ENCODE measurements at places on chromosomes 1 and 21.

DNA sequence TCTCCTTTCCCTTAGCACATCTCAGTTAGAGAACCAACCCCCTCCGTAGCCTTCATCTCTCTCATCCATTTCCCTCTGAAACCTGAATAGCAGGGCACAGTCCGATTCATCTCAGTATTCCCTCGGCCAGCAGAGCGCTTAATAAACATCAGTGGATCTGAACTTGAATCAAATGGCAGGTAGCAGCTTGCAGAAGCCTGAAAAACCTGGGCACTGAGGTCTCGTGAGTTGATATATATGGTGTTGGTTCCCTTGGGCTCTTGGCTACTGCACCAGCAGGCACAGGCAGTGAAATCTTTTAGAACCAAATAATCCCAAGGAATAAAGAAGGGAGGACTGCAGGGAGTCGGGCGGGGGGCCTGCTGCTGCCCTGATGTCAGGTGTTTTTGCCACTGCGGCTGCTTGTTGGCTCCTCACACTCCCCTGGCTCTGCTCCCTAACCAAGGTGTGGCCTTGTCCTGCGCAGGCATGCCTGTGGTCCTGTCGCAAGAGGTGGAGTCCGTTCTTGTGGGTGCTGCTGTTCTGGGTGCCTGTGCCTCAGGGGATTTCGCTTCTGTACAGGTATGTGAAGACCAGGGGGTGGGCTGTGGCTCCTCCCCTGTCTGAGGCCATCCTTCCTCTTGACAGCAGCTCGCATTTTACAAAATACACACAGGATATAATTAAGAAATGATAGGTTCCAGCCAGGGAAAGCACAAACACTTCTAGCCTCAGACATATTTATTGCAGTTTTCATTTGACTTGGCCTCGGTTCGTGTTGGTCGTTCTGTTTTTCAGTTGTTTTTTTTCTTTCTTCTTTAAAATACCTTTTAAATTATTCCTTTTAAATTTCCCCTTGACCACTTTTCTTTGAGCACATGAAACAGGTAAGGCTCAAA lies 140.9 kb upstream of the HOOK1 start:
- DNase-seq: no peak
- no peak overlapping the region for H3K4me3 ChIP-seq
- H3K36me3 ChIP-seq: no peaks in the 10 kb centered on the region
- H3K4me1 ChIP-seq: no peaks in the 10 kb centered on the region

- no peaks in the 10 kb centered on the region for H3K4me1 ChIP-seq
- H3K27me3 ChIP-seq: peaks cover 10% of the 10 kb centered on the region
- H3K36me3 ChIP-seq: no peaks in the 10 kb centered on the region
- no peak overlapping the region for H3K27ac ChIP-seq
Measured at GRCh38 chr1:18583326-18583941, 47.2 kb upstream of the PAX7 start.

DNA sequence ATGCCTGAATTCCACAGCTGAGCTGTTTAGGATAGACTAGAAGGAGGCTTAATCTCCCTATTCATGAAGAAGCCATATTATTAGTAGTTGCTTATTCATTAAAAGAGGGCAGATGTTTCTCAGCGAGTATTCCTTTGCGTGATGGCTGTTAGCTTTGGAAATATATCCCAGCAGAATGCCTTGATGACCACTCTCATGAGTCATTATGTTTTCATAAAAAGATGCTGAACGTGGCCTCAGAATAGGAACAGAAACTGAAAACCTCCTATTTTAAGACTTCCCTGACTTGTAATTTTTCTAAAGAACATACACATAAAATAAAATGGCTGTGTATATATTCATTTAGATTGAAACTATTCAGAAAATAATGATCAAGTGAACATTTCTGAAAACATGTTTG lies 9.6 kb upstream of the PLA2G4A start:
- H3K27me3 ChIP-seq: peaks cover 4% of the 10 kb centered on the region
- H3K36me3 ChIP-seq: no peaks in the 10 kb centered on the region
- no peaks in the 10 kb centered on the region for H3K4me1 ChIP-seq
- H3K4me3 ChIP-seq: no peak overlapping the region

DNA sequence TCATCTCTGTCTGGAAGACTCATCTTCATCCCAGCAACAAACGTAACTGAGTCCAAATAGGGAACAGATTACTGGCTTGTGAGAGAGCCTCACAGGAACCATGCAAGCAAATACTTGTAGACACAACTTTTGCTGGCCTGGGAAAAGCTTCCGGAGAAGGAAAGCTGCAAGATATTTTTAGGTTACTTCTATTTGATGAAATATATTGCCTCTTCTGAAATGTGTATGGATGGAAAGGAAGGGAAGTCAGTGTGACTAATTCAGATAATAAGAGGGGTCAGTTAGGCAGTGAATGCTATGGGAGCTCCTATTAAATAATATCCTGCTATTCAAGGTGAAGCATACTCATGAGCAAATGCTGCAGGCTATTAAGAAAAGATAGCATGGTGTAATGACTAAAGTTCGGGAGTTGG lies 20.4 kb upstream of the FGGY start:
- H3K36me3 ChIP-seq: no peaks in the 10 kb centered on the region
- no peak for DNase-seq
- no peak overlapping the region for H3K4me3 ChIP-seq
- H3K27ac ChIP-seq: no peak overlapping the region

DNA sequence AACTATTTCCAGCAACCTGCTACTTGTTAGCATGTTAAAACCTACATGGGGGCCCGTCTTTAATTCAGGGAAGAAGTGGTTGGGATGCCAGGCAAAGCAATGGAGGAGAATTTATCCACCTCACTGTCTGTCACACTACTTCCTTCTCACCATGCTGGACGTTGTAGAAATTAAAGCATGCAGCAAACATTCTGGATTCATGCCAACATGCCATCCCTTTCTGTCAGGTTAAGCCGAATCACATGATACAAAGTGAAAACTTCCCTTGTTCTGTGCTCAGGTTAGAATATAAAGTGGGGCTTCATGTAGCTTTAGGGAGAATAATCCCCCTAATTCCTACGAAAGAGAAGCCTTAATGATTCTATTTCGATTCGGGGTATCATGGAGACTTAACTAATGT lies 95.5 kb downstream of the ERG start:
- no peak overlapping the region for H3K27ac ChIP-seq
- no peaks in the 10 kb centered on the region for H3K36me3 ChIP-seq
- no peak overlapping the region for H3K4me3 ChIP-seq
- no peaks in the 10 kb centered on the region for H3K4me1 ChIP-seq

DNA sequence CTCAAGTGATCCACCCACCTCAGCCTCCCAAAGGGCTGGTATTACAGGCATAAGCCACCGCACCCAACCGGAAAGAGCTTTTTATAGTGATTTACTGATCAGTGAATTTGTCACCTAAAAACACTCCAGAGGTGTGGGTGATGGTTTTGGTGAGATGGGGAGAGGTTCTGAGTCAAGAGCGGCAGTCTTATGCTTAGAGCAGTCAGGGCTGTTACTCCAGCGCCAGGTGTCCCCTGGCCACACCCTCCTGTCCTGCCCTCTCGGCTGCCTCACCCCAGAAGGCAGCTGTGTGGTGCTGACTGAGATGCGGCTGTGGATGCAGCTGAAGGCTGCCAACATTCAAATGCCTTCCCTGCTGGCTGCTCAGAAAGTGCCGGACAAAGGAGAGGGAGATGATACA lies 94.5 kb upstream of the LPGAT1 start:
- H3K4me3 ChIP-seq: no peak overlapping the region
- H3K36me3 ChIP-seq: no peaks in the 10 kb centered on the region
- no peaks in the 10 kb centered on the region for H3K4me1 ChIP-seq
- peak; percentile 13 for DNase-seq
- no peak overlapping the region for H3K27ac ChIP-seq

- H3K27me3 ChIP-seq: no peaks in the 10 kb centered on the region
- no peak for DNase-seq
- no peak overlapping the region for H3K27ac ChIP-seq
- H3K36me3 ChIP-seq: no peaks in the 10 kb centered on the region
- H3K4me3 ChIP-seq: no peak overlapping the region
Measured at GRCh38 chr1:29563571-29563970, 327.2 kb downstream of the PTPRU start.

GRCh38 chr1:33022650-33023200 lies 14.0 kb downstream of the AK2 start:
- peaks cover 76% of the 10 kb centered on the region for H3K36me3 ChIP-seq
- no peak overlapping the region for H3K4me3 ChIP-seq
- H3K27me3 ChIP-seq: no peaks in the 10 kb centered on the region
- no peak for DNase-seq
- peaks cover 48% of the 10 kb centered on the region for H3K4me1 ChIP-seq
- no peak overlapping the region for H3K27ac ChIP-seq

- H3K27ac ChIP-seq: no peak overlapping the region
- H3K4me3 ChIP-seq: no peak overlapping the region
- no peaks in the 10 kb centered on the region for H3K36me3 ChIP-seq
- H3K4me1 ChIP-seq: peaks cover 12% of the 10 kb centered on the region
Measured at GRCh38 chr1:158115126-158115525, 65.6 kb upstream of the CD1D start.

DNA sequence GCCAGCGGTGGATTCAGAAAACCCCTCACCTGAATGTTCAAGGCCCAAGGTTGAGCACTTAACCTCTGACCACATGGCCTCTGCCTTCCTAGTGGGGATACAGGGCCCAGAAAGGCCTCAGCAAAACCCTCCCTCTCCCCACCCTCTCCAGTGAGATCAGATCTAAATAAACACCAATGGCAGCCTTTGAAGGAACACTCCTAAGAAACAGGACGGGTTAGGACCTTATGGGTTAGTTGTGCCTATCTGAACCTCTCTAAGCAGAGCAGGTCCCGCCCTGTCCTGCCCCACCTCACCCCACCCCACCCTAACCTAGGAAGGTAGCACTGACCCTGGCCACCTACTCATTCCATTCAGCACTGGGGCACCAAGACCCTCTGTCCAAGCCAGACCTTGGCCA lies 7.9 kb upstream of the GRHL3 start:
- H3K36me3 ChIP-seq: no peaks in the 10 kb centered on the region
- peaks cover 20% of the 10 kb centered on the region for H3K27me3 ChIP-seq
- peaks cover 7% of the 10 kb centered on the region for H3K4me1 ChIP-seq
- DNase-seq: no peak
- H3K27ac ChIP-seq: no peak overlapping the region

DNA sequence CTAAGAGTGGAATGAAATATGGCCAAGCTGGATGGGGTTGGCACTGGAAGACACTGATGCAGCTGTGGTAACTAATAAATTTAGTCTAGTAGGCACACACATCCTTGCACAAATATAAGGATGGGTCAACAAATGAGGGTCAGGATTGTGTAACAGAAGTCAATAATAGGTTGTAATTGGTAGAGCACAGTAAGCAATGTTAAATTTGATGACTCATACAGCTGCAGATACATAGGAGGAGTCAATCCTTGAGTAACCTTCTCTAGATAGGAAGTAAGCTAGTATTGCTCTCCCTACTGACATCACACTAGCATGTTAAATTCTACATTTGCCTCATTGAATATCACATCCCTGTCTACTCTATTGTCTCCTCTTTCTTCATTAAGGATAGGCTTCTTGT lies 332.1 kb downstream of the PTPRC start:
- H3K27ac ChIP-seq: no peak overlapping the region
- peaks cover 14% of the 10 kb centered on the region for H3K4me1 ChIP-seq
- H3K36me3 ChIP-seq: peaks cover under 1% of the 10 kb centered on the region
- no peak for DNase-seq
- H3K4me3 ChIP-seq: no peak overlapping the region
- H3K27me3 ChIP-seq: no peaks in the 10 kb centered on the region

- H3K27me3 ChIP-seq: peaks cover 24% of the 10 kb centered on the region
- no peak for DNase-seq
- no peaks in the 10 kb centered on the region for H3K36me3 ChIP-seq
Measured at GRCh38 chr1:15383810-15384209, 25.9 kb upstream of the EFHD2 start.

- no peaks in the 10 kb centered on the region for H3K36me3 ChIP-seq
- H3K27me3 ChIP-seq: peaks cover 2% of the 10 kb centered on the region
- no peak overlapping the region for H3K4me3 ChIP-seq
- H3K27ac ChIP-seq: no peak overlapping the region
Measured at GRCh38 chr1:94721240-94721639, 98.9 kb upstream of the SLC44A3 start.

- DNase-seq: no peak
- H3K27me3 ChIP-seq: no peaks in the 10 kb centered on the region
- H3K27ac ChIP-seq: peak overlapping the region; percentile 79
- peak overlapping the region; percentile 92 for H3K4me3 ChIP-seq
- peaks cover 50% of the 10 kb centered on the region for H3K4me1 ChIP-seq
- peaks cover 10% of the 10 kb centered on the region for H3K36me3 ChIP-seq
Measured at GRCh38 chr1:166875302-166875733, 746 bp downstream of the TADA1 start.

DNA sequence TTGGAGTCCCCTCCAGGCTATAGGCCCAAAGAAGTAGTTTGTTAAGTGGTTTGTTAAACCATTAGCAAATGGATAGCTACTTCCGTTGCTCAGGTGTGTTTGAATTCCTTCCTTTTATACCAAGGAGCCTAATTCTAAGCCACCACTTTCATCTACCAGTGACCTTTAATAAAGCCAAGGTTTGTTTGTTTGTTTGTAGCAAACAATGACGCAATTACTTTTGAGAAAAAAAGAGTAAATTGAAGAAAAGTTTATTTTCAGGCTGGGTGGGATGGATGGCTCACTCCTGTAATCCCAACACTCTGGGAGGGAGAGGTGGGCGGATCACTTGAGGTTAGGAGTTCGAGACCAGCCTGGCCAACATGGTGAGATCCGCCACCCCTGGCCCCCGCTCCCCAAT lies 30.8 kb upstream of the RD3 start:
- no peak overlapping the region for H3K4me3 ChIP-seq
- no peak overlapping the region for H3K27ac ChIP-seq
- no peaks in the 10 kb centered on the region for H3K27me3 ChIP-seq
- H3K36me3 ChIP-seq: no peaks in the 10 kb centered on the region
- peaks cover 12% of the 10 kb centered on the region for H3K4me1 ChIP-seq
- no peak for DNase-seq

DNA sequence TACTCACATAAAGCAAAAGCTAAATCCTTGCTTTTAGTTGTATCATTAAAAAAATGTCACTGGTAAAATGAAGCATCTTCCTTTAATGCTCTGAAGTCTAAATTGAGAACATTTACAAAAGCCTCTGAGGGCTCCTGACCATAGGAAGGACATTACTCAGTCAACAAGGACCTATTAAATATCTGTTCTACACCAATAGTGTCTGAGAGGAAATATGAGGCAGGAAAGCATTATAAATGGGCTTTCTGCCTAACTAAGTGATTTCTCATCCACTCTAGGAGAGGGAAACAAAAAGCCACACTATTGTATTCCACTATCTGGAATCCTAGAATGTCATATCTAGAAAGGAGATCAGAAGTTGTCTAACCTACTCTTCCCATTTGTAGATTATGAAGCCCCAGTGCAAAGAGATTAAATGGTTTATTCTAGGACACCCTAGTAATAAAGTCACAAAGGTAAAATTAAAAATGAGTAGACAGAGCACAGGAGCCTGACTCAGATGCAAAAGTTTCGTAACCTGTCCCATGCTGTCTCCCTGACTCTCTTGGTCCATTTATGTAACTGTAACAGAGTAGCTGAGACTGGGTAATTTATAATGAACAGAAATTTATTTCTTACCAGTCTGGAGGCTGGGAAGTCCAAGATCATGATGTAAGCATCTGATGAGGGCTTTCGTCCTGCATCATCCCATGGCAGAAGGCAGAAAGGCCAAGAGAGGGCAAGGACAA lies 17.6 kb downstream of the RGS1 start:
- H3K36me3 ChIP-seq: no peaks in the 10 kb centered on the region
- peaks cover 2% of the 10 kb centered on the region for H3K27me3 ChIP-seq
- H3K27ac ChIP-seq: no peak overlapping the region
- no peak for DNase-seq
- no peaks in the 10 kb centered on the region for H3K4me1 ChIP-seq

Measured in activated CD4-positive, alpha-beta T cell treated with anti-CD3 and anti-CD28 coated beads for 36 hours (primary cell).